ENCODE measurements at places on chromosomes 2 and 18. TPM values are rescaled to one million over a fixed set of nuclear protein-coding genes. Genes with fewer than 3 reads are reported as not detected.

Gene ABCG8
- polyA plus RNA-seq, result 24.3 TPM

Gene IL18R1
- 6.9 TPM for polyA plus RNA-seq

Gene TDRD15
- polyA plus RNA-seq, result not detected

DNA sequence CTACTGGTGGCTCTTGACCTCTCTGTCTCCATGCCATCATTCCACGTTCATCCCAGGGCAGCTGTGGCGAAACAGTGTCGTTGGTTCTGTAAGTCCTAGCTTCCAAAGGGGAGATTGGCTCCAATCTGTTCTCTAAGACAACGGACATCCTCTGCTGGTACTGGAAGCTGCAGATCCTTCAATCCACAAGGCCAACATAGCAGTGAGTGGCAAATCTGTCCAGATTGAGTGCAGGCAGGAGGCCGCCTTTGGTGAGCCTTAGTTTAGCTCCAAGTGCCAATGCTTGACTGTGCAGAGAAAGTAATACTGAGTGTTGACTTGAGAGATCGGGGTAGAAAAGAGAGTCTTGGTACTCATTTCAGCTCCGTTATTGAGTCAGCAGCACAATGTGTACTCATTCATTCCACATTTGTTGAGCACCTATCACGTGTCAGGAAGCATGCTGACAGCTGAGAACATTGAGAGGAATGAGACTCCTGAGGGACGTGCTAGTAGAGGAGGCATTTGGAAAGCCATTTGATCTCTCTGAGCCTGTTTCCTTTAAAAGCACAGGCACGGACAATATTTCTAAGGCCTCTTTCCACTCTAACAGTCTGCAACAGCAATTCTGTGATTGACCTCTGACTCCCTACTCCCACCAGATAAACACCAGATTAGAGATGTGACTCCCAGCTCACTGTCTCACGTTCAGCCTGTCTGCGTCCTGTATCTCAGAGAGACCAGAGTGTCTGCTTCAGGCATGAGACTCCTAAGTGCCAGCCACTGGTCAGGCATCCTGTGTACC lies 306.0 kb downstream of the CLIP4 start:
- no peak for DNase-seq

- no peak for DNase-seq
Observed at GRCh38 chr18:35180455-35180854, 60.4 kb upstream of the ZNF397 start.

DNA sequence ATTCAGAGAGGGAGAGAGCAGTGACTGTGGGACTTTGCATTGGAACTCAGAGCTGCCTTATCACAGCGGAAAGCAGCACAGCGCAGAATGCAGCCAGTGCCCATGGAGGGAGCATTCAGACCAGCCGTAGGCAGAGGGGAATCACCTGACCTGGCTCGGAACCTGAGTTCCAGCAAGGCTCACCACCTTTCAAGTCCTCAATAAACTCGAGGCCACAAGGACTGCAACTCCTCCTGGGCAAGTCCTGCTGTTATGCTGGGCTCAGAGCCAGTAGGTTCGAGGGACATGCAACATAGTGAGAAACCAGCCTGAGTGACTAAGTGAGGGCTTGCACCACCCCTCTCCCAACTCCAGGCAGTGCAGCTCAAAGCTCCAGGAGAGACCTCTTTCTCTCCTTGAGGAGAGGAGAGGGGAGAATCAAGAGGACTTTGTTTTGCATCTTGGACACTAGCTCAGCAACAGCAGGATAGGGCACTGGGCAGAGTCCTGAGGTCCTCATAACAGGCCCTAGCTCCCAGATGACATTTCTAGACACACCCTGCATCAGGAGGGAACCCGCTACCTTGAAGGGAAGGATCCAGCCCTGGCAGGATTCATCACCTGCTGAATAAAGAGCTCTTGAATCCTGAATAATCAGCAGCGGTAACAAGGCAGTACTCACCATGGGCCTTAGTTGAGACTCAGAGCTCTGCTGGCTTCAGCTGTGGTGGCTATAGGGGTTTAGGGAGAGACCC lies 136.8 kb upstream of the OTOS start:
- no peak for DNase-seq

- DNase-seq, result no peak
Observed at GRCh38 chr2:188571543-188572303, 280.0 kb downstream of the GULP1 start.
